Activated T-helper 1 cell treated with anti-CD3 and anti-CD28 coated beads, Interleukin-12 subunit alpha, Interleukin-12 subunit beta, Interleukin-2, Interleukin-4 antibody, amounts not matched to agents 30 ng/mL and 10 ng/mL and 1 ng/mL, durations not matched to agents 14 hours and 24 hours and 36 hours (primary cell): ENCODE measurements at places on chromosomes 11 and 22. TPM values are rescaled to one million over a fixed set of nuclear protein-coding genes. Genes with fewer than 3 reads are reported as not detected.

The UPK3A gene
- not detected in 2 replicates for total RNA-seq

The MMP8 gene
- not detected in 2 replicates for total RNA-seq

The ADORA2A gene
- total RNA-seq = 27.3 and 27.7 TPM in 2 replicates

The ABTB2 gene
- total RNA-seq = 14.1 and 14.5 TPM in 2 replicates

The CLDN5 gene
- total RNA-seq = 0.47 and 0.76 TPM in 2 replicates

The RAB38 gene
- 2.0 and 2.8 TPM in 2 replicates for total RNA-seq

The IL10RA gene
- 87.8 and 88.3 TPM in 2 replicates for total RNA-seq

The APOBEC3B gene
- total RNA-seq = 17.9 and 19.5 TPM in 2 replicates

The MMP11 gene
- total RNA-seq = 0.34 and 0.69 TPM in 2 replicates

The PRG3 gene
- total RNA-seq = not detected in 2 replicates

The HORMAD2 gene
- total RNA-seq = 0.21 TPM in 1 of 2 replicates, not detected in the other

The TMPRSS13 gene
- 1.2 and 1.5 TPM in 2 replicates for total RNA-seq

The ASCL2 gene
- 0.42 and 0.54 TPM in 2 replicates for total RNA-seq

The PIWIL4 gene
- 0.41 and 0.81 TPM in 2 replicates for total RNA-seq
